ENCODE measurements at places on chromosomes 12 and 14. TPM values are rescaled to one million over a fixed set of nuclear protein-coding genes. Genes with fewer than 3 reads are reported as not detected.

DNA sequence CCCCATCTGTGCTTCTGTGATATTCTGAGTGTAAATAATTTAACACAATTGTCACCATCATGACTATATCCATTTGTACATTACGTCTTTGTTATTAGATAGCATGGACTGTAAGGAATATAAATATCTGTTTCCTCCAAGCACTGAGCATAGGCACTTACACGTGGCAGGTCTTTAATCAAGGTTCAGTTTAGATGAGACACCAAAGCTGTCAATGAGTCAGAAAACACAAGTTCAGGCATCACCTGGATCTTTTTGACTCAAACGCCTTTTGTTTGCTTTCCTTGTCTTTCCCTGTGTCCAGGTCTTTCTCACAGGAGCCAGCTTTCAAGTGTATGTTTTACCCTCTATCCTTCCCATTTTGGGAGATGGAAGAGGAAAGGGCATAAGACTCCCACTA is 163.2 kb upstream of the CCDC198 start:
- no peak overlapping the region for H3K27ac ChIP-seq
- H3K36me3 ChIP-seq, result no peaks in the 10 kb centered on the region
- H3K27me3 ChIP-seq, result no peaks in the 10 kb centered on the region
- H3K4me3 ChIP-seq, result no peak overlapping the region
- H3K4me1 ChIP-seq, result no peaks in the 10 kb centered on the region
- no peak for DNase-seq

DNA sequence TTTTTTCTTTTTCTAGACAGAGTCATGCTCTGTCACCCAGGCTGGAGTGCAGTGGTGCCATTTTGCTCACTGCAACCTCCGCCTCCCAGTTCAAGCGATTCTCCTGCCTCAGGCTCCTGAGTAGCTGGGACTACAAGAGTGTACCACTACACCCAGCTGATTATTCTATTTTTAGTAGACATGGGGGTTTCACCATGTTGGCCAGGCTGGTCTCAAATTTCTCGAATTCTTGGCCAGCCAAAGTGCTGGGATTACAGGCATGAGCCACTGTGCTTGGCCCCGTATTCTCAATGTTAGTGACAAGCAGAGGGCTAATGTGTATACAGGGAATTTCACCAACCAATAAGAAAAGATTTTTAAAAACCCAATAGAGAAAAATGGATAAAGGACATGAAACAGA is 8.4 kb downstream of the PLBD2 start:
- H3K4me1 ChIP-seq, result no peaks in the 10 kb centered on the region
- H3K27me3 ChIP-seq, result no peaks in the 10 kb centered on the region
- no peak overlapping the region for H3K27ac ChIP-seq
- no peak for DNase-seq
- no peaks in the 10 kb centered on the region for H3K36me3 ChIP-seq

- no peaks in the 10 kb centered on the region for H3K36me3 ChIP-seq
- H3K27me3 ChIP-seq, result no peaks in the 10 kb centered on the region
- no peak for DNase-seq
- no peak overlapping the region for H3K4me3 ChIP-seq
- H3K27ac ChIP-seq, result no peak overlapping the region
- no peaks in the 10 kb centered on the region for H3K4me1 ChIP-seq
Measured at GRCh38 chr12:26429070-26429691, 233.8 kb downstream of the SSPN start.

- no peak overlapping the region for H3K27ac ChIP-seq
- H3K4me1 ChIP-seq, result no peaks in the 10 kb centered on the region
Measured at GRCh38 chr12:71555191-71555590, 108.5 kb downstream of the ZFC3H1 start.

The CLEC1A gene
- total RNA-seq, result 5.3 TPM
